Suprapubic skin (tissue), 4 donors: ENCODE measurements at places on chromosomes 13 and 19. TPM values are rescaled to one million over a fixed set of nuclear protein-coding genes. Genes with fewer than 3 reads are reported as not detected.

The C13orf42 gene
- total RNA-seq = not detected

The NCAN gene
- total RNA-seq = not detected

The CEACAM7 gene
- total RNA-seq = 5.2 TPM

DNA sequence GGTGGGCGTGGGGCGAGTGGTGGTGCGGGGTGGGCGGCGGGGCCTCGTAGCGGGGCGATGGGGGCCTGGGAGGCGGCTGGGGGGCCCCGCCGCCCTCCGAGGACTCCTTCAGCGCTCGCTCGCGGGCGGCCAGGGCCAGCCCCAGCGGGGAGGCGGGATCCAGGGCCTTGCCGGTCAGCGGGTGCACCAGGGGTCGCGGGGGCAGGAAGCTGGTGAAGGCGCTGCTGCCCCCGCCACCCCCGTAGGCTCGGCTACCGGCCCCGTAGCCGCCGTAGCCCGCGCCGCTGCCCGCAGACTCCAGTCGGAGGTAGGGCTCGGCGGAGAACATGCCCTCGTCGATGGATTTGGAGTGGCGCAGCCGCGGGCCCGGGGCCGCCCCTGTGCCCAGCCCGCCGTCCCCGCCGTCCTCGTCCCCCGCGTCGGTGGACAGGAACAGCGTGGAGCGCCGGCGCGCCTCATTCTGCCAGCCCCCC lies 18.6 kb downstream of the C19orf81 start:
- no peak for DNase-seq

DNA sequence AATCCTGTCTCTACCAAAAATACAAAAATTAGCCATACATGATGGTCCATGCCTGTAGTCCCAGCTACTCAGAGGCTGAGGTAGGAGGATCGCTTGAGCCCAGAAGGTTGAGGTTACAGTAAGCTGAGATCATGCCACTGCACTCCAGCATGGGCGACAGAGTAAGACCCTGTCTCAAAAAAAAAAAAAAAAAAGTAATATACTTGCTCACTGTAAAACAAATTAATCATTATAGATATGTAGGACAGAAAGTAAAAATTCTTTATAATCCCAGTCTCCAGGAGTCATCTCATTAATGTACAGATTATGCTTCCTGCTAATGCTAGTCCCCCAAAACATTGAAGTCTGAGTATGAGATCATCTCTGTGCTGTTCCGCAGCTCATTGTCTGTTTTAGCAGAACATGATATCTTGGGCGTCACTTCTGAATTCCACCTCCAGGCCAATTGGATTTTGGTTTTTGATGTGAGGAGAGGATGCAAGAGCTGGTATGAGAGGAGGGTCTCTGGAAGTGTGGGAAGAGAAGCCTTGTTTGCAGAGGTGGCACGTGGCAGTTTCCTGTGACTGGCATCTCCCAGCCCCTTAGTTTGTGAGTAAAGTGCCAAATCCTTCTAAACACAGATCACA lies 75.4 kb upstream of the NPAS1 start:
- no peak for DNase-seq

The CEACAM3 gene
- 0.64 TPM for total RNA-seq

The BCAM gene
- 67.5 TPM for total RNA-seq

The NLRP9 gene
- not detected for total RNA-seq

The CEACAM6 gene
- 6.0 TPM for total RNA-seq

DNA sequence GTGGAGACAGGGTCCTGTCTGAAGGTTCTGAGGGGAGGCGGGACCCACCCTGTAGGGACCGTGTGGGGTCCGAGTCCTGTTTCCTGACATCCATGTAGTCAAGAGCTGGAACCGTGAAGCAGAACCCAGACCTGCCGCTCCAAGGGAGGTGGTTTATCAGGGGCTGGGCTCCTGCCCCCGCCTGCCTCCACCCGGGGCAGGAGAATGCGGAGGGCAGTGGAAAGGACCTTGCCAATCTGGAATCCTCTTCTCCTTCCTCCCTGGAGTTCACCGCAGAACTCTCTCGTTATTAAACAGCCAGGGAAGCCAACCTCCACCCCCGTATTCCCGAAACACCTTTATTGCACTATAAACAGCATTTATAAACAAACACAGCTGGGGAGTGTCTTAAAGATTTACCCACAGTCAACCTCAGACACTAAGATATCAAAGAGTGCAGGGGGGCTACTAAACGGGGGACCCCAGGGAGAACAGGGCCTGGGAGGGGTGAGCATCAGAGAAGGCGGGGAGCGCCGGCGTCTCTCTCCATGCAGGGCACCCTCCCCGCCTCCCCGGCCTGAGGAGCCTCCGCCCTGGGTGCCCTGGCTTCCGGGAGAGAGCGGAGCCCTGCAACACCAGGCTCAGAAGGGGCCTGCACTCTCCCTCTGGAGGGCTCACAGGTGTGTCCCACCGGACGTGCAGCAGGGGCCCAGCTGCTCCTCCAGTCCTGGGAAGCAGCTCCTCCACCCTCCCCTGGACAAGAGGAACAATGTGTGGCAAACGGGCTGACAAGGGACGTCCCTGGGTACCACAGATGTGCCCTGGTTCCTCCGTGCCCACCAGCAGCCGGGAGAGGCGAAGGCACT lies 3.6 kb downstream of the C2CD4C start:
- DNase-seq = peak; percentile 75

DNA sequence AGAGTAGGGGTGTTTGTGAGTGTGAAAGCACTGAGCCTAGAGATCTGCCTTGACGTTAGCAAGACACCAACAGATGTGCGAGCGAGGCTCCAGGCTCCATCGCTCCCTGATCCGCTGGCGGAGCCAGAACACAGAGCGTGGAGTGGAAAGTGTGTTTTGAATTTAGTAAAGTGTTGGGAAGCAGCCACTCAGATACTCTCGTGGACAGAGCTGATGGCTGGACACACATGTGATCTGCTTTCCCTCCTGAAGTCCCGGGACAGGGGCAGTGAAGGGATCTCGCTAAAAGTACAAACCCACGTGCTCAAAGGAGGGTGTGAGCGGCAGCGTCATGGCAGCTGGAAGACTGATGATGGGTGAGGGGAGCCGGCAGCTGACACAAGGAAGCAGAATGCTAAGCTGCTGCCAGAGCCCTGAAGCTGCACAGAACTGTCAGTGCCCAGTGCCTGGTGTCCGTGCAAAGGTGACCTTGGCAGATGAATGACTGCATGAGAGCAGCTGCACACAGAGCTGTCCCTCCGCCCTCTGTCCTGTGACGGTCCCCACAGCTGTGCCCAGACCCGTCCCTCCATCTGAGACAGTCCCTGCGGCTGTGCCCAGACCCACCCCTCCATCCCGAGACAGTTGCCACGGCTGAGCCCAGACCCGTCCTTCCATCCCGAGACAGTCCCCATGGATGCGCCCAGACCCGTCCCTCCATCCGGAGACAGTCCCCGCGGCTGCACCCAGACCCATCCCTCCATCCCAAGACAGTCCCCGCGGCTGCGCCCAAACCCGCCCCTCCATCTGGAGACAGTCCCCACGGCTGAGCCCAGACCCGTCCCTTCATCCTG lies 29.6 kb upstream of the TMEM255B start:
- DNase-seq = no peak

DNA sequence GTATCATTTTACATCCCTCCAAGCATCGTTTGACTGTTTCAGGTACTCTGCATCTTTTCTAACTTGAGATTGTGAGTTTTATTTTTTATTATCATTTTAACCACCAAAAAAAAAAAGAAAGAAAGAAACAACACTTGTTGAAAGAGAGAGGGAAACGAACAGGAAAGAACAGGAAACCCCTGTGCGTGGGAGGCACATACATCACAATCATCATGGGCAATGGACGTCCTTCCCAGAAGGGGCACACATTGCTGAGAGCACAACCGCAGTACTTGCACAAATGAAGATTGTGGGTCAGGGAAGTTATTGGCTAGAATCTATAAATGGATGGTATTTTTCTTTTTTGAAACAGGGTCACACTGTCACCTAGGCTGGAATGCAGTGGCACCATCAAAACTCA lies 1.7 kb downstream of the CLC start:
- DNase-seq = no peak

DNA sequence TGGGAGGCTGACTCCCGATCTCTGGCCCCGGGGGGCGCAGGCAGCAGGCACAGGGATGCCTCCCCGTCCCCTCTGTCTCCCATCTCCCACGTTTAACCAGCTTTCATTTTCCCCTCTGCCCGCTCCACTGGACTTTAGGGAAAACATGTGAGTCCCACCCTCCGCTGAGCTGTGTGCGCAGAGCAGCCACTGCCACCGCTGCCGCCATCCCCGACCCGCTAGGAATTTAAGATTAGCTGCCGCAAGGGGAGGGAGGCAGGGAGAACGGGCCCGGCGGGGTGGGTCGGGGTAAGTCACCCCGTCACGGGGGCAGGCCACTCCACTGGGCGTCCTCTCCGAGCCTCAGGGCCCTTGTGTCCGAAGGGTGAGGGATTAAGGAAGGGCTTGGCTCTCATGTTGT lies 15.5 kb downstream of the KCNN1 start:
- DNase-seq = no peak

GRCh38 chr13:66014771-66015170 lies 1215.4 kb downstream of the PCDH9 start:
- DNase-seq = no peak

DNA sequence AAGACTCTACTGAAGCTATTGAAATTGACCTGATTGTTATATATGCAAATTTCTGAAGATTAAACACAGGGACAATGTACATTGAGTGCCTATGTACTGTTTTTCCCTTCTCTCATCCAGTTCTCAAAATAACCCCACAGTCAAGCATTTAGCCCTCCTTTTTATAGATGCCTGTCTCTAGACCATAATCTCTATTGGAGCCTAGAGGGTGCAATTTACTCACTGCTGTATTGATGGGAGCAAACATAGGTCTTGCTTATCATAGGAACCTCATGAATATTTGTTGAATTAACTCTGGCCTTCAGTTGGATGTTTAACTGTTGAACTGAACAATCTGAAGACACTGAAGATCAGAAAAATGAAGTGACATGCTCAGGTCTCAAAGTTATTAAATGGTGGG lies 183.0 kb downstream of the RFC3 start:
- no peak for DNase-seq

DNA sequence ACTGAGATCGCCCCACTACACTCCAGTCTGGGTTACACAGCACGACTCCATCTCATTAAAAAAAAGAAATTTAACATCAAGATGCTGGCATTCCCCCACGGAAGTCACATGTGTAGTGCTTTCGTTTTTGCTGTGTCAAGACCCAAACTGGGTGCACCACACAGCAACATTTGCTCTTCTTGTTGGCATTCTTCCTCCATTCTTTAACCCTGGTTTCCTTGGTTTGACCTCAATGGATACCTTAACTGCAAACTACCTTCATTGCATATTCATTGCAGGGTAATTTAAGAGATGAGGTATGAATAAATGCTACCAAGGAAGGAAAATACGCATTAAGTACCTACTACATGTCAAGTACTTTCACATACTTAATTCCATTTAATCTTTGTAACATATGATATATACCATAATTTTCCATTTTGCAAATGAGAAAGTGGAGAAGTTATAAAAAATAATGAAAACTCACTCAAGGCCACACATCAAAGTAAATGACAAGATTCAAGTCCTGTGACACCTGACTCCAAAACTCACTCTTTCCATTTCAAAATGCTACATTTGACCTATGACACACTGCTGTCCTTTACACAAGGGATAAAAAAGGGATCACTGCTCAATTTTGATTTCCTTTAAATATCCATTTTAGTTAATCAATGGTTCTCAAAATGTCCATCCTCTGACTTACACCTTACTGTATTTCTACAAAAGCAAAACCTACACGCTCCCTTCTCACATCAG lies 59.2 kb downstream of the STK24 start:
- no peak for DNase-seq

DNA sequence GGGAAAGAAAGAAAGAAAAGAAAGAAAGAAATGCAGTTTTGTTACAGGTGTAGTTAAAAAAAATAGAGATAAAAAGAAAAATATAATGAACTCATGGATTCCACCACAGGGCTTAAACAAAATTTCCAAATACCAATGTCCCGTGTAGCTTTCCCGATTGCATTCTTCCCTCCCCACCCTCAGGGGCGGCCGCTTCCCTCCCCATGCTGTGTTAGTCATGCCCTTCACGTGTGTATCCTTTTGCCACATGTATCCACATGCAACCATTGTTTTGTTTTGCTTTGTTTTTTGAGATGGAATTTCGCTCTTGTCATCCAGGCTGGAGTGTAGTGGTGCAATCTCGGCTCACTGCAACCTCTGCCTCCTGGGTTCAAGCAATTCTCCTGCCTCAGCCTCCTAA lies 3.6 kb upstream of the KMT5C start:
- no peak for DNase-seq

The DMKN gene
- total RNA-seq = 2,237 TPM

GRCh38 chr19:29964171-29964570 lies 22.1 kb downstream of the URI1 start:
- DNase-seq = no peak

GRCh38 chr19:11519138-11519537 lies 9.8 kb downstream of the ECSIT start:
- DNase-seq = no peak

GRCh38 chr13:94063848-94064247 lies 415.6 kb downstream of the DCT start:
- DNase-seq = no peak

DNA sequence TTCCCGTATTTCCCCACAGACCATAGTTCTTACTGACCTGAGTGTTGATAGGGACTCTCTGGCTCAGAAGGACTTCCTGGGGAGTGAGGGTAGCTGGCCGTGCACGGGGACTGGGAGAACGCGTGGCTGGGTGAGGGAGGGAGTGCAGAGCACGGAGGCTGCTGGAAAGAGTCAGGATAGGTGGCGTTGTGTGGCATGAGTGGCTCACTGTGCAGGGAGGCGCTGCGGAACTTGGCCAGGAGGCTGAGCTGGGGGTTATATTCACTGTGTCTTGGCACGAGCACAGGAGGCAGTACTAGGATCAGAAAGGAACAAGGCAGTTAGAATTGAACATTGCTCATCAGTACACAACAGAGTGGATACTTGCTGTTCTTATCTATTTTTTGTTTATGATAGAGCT lies 47.4 kb downstream of the SMAD9 start:
- DNase-seq = no peak

The PROZ gene
- not detected for total RNA-seq

The NKPD1 gene
- 22.4 TPM for total RNA-seq

The PEG3 gene
- total RNA-seq = 4.5 TPM

DNA sequence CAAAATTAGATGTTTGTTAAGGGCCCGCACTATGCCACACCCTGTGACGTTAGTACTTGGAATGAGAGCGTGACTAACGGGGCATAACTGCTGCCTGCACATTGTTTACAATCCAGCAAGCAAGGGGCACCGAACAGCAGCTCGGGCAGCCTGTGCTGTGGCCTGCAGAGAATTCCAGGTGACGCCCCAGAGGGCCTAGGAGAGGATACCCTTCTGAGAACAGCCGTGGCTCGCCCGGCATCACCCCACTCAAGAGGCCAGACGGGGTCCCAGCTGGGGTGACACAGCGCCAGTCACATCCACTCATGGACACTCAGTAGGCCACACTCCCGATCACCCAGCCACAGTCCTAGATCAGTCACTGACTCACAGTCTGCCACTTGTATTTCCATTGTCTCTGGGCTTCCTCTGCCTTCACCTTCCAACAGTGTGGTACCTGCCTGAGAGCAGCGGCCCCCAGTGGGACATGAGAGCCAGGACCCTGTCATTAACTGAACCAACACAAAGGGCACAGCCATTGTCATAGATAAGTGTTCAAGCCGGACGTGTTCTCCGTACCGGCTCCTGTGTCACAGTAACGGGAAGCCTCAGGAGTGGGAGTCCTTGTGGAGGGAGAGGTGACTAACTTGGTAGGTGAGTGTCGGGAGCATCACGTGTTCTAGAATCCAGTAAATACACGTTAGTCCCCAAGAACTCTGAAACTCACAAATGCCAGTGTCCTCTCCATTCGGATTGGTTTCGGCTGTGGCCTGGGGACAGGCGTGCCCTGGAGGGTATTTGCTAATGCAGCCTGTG lies 7.5 kb downstream of the ZNF331 start:
- no peak for DNase-seq
